Activated CD4-positive, alpha-beta memory T cell treated with anti-CD3 and anti-CD28 coated beads for 36 hours (primary cell): ENCODE measurements at places on chromosomes 2 and 18. TPM values are rescaled to one million over a fixed set of nuclear protein-coding genes. Genes with fewer than 3 reads are reported as not detected.

DNA sequence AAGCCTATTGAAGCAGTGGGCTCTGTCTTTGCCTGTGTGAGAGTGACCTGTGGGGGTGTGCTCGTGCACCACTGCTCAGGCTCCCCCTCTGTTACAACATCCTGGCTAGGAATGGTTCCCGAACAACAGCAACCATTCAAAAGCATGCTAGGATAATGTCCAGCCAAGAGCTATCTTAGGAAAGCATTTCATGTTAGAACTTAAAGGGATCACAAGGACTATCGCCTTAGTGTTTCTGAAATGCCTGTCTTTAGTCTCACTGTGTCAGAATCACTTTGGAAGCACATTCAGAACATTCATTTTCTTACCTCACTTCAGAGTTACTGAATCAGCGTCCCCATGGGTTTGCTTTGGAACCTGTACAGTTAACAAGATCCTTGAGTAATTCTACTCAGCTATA, 134.9 kb upstream of the DSEL start:
- no peak for DNase-seq

Gene SETBP1
- 6.4 TPM for total RNA-seq

DNA sequence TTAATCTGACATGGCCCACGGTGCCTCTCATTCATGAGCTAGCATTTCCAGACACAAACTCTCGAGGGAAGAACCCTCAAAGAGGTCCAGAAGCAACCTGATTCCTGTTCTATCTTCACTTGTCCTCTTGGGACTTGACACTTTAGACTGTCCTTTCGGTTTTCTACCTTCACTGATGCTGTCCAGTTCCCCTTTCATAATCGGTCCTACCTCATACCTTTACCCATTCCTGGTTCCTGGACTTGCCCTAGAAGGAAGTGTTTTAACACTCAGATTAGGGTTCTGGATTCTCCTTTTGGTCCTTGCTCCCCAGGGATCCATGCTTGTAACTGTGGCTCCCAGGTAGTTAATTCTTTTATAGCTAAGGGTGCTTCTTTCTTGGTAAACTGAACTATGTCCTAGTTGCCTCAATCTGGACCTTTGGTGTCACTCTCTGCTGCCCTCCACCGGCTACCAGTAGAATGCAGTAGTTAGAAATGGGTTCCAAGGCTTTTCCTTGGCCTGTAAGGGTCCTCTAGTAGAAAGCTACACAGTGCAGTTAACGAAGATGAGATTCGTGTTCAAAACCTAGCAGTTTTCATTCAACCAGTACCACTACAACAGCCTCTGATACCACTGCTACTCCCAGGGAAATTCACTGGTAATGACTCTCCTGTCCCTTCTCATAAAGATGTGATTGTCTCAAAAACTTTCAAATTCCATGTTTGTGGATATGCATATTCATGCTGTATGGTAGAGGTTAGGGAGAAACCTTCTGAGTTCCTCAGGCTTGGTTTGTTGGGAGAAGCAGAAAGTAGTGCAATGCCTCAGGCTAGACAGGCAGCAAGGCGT, 178.1 kb upstream of the CYP26B1 start:
- peak; percentile 19 for DNase-seq

Gene MEIS1
- not detected for total RNA-seq

GRCh38 chr18:57906852-57907251, 103.7 kb upstream of the ATP8B1 start:
- no peak for DNase-seq

- DNase-seq, result peak; percentile 62
Measured at GRCh38 chr2:98508709-98509066, 64.0 kb downstream of the INPP4A start.

- DNase-seq, result no peak
Measured at GRCh38 chr2:139574371-139574770, 794.2 kb upstream of the NXPH2 start.

DNA sequence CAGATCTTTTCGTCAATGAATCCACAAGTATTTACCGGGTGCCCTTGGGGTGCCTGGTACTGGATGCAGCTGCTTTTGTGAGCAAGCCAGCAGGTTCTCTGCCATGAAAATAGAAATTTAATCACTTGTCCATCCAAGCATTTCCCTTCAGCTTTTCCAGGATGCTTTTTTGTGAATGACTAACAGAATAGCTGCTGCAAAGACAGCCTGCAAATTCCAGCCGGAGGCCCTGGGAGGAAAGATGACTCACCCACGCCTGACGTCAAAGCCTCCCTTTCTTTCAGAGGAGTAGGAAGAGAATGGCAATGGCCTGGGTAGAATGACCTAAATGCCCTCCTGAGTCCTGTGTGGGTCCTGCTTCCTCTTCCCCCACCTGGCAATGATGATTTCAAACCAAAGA, 111.9 kb downstream of the AP1S3 start:
- no peak for DNase-seq

Gene WNT6
- total RNA-seq, result 0.31 TPM

Gene PLCL1
- 1.9 TPM for total RNA-seq

- peak; percentile 48 for DNase-seq
Measured at GRCh38 chr2:47907039-47907781, 912 bp upstream of the FBXO11 start.

DNA sequence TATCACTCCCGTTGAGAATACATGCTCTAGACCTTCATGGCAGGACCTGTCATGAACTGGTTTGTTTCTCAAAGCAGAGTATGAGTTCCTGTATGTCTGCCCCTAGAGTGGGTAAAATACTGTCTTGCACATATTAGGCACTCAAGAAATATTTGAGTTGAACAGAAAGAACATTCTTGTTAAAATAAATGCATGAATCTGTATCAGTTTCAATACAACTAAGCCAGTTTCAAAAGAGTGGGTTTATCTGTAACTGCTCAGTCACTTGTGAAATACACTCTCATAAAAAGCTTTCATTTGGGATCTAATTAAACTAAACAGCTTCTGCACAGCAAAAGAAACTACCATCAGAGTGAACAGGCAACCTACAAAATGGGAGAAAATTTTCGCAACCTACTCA, 69.2 kb downstream of the RFTN2 start:
- no peak for DNase-seq

Gene IL1F10
- not detected for total RNA-seq

Gene TCF4
- not detected for total RNA-seq

DNA sequence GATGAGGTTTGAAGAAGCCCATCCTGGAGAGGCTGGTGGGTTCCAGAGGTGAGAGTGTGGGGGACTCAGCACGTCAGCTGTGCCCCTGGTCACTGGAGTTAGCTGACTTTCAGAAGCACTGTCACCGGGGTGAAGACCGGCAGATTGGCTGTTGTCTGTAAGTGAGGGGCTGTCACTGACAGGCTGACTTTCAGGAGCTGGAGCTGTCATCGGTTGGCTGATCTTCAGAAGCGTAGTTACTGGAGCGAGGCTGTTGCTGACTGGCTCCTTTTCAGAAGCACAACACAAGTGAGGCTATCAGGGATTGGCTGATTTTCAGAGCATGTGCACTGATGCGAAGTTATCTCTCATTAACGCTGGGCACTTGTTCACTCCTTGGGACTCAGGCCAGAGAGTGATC, 738.4 kb upstream of the ID2 start:
- DNase-seq, result no peak

Gene SDC1
- total RNA-seq, result not detected

- DNase-seq, result no peak
Measured at GRCh38 chr2:174282441-174282840, 34.1 kb upstream of the OLA1 start.

DNA sequence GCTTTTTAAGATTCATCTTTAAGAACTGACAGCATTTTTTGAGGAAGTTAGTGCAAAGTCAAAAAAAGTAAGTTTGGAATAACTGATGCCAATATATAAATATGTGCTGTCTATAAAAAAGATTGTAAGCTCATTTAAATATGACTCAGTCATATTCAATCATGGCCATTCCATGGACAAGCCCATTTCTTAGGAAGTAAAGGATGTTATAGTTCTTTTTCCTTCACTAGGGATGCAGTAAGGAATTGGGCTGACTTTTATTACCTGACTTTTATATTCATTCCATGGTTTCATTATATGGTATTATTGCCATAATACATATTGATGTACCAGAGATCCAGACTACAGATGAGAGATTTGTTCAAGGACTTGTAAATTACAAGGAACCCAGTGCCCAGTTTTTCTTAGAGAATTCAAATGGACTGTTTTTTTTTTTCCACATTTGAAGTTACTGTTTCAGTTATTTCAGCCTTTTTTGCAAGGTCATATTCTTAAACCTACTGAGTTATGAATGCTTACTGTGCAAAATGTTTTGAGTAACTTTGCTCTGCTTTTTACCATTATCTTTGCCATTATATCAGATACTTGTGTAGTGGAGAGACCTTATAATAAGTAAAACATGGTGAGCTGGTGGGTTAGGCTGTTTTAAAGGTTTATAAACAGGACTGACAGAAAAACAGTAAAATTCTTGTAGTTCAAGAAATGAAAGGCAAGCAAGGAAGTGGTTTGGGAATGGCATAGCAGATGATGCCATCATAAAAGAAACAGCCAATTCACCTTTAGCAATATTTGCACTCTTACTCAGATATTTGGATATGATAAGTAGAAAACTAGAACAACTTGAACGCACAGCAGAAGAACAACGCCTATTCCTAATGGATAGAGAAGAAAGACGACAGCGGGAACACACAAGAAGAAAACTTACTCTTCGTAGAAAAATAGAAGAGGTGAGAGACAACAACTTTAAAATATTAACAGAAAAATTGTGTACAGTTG, 7.6 kb downstream of the FSIP2 start:
- DNase-seq, result no peak

- no peak for DNase-seq
Measured at GRCh38 chr2:181459621-181460021, 2.4 kb downstream of the ITGA4 start.

DNA sequence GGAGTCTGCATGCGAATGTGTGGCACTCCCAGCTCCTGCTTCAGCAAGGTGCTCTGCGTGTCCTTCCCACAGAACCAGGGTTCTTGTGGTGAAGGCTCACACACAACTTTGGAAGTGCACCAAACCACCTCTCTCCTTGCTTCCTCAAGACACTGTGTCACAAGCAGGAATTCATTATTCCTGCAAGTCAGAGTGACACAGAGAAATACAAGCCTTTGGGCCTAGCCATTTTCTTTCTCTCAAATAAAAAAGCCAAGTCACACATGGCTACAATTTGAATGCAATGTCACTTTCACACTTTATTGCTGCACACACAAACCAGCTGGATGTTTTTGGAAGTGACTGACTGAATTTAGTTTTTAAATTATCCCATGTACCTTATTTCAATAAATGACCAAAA, 30.1 kb upstream of the THOC1 start:
- DNase-seq, result no peak

DNA sequence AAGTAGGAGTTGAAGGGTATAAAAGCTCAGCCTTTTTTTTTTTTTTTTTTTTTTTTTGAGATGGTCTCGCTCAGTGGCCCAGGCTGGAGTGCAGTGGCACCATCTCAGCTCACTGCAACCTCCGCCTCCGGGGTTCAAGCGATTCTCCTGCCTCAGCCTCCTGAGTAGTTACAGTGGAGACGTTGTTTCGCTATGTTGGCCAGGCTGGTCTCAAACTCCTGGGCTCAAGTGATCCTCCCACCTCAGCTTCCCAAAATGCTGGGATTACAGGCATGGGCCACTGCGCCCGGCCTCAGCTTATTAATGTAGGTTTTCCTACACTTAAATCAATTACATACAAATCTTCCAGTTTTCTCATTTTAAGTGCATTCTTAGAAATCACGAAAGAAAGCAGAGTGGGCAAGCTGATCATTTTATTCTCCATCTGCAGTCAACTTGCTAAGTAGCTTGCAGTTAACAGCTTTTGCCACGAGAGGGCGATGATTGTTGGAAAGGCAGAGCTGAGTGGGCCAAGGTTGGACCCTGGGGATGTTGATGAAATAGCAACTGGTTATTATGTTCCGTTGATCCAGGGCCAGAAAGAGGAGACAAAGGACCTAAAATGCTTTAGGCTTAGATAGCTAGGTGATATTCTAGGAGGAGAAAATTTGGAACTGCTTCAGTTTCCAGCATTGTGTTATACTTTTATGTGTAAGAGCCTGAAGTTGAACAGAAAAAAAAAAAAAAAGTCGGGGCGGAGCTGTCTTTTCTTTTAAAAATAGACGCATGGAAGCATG, 234.4 kb upstream of the EPAS1 start:
- peak; percentile 80 for DNase-seq

GRCh38 chr2:112140899-112141625, 2.9 kb downstream of the FBLN7 start:
- DNase-seq, result no peak

DNA sequence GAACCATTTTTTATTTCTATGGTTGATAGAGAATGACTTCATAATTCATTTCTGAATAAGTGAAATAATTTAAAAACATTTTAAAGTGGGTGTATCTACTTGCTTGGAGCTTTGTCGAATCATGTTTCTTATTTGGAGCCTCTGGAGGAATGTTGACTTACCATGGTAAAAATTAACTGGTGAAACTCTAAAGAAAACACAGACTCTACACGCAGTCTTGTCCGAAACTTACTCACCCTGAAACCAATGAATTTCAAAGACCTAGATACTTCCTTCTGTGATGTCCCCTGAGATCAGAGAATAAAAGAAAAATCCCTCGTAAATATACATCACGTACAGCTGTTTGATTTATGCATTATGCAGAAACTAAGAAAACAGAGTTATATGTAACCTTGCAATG, 665.2 kb upstream of the NRXN1 start:
- no peak for DNase-seq

Gene FSHR
- not detected for total RNA-seq

DNA sequence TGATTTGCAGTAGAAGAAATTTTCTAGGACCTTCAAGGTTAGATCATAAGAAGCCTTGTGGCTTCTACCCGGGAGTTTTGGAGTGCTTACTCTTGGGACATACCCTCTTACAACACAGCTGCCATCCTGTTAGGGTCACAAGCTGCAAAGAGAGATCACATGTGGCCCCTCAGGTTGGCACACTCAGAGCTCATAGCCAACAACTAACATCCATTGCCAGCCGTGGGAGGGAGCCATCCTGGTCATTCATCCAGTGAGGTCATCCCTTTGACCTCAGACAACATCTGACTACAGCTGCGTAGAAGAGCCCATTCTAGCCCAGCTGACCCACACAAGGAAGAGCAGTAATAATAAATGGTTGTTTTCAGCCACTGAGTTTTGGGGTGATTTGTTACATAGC, 76.9 kb upstream of the NABP1 start:
- no peak for DNase-seq

Gene AGXT
- total RNA-seq, result not detected

Gene ANKRD62
- not detected for total RNA-seq

- no peak for DNase-seq
Measured at GRCh38 chr2:15830937-15831549, 109.3 kb upstream of the MYCN start.

GRCh38 chr2:223642506-223642905, 40.3 kb upstream of the SCG2 start:
- no peak for DNase-seq

- no peak for DNase-seq
Measured at GRCh38 chr2:43319541-43319940, 93.1 kb upstream of the ZFP36L2 start.

GRCh38 chr2:134669731-134670669, 48.8 kb downstream of the TMEM163 start:
- DNase-seq, result peak; percentile 74

DNA sequence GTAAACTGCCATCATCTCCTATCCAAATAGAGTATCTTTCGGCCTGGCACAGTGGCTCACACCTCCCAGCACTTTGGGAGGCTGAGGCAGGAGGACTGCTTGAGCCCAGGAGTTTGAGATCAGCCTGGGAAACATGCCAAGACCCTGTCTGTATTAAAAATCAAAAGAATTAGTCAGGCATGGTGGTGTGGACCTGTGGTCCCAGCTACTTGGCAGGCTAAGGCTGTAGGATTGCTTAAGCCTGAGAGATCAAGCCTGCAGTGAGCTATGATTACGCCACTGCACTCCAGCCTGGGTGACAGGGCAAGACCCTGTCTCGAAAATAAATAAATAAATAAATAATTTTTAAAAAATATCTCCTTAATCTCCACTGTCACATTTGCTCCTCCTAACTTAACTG, 14.7 kb upstream of the ARPC2 start:
- no peak for DNase-seq
